ENCODE measurements at places on chromosomes 12 and 14.

DNA sequence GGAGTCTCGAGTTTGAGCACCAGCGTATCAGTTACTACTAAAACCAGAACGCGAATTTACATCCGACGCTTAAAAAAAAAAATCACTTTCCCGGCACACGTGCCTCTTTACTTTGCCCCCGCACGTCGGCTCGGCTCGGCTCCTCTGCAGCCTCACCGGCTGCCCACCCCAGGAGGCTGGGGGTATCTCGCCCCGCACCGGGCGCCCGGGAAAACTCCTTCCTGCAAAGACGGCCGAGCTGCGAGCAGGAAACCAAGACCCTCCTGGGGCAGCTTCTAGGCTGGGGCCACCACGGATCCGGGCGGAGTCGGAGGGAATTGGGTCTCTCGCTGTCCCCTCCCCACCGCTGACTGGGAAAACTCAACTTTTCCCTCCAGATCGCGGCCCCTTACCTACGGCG is 610 bp downstream of the VSIG10 start:
- DNase-seq = peak; percentile 1

- no peak for DNase-seq
Measured at GRCh38 chr12:107533218-107533617, 152.4 kb upstream of the PWP1 start.

DNA sequence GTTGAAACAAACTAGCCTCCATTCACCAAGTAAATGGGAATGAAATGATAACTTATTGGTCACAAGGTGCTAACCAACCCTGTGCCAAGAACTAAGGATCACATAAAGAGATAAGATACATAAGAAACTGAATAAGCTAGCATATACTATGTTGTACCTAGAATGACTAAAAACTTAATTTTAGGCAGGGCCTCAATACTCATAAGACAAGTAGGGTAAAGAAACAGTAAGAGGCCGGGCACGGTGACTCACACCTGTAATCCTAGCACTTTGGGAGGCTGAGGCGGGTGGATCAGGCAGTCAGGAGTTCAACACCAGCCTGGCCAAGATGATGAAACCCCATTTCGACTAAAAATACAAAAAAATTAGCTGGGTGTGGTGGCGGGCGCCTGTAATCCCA is 17.7 kb downstream of the GDF11 start:
- DNase-seq = no peak

GRCh38 chr12:65756956-65757511 is 67.2 kb upstream of the HMGA2 start:
- no peak for DNase-seq

DNA sequence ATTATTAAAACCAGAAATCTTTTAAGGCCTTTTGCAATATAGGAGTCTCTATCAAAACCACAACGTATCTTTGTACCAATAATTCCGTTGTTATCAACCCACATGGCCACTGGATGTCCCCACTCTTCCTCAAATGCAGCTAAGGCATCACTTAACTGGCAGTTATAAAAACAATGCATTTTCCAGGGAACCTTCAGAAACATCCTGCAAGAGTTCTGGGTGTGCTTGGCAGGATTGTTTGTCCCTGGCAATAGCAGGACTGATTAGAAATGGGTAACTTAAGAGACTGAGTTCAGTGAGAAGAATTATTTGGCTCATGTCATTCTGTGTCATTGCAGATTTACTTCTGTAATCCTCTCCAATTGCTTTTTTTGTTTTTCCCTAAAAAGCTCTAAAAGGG is 112.0 kb downstream of the SLC15A5 start:
- no peak for DNase-seq

DNA sequence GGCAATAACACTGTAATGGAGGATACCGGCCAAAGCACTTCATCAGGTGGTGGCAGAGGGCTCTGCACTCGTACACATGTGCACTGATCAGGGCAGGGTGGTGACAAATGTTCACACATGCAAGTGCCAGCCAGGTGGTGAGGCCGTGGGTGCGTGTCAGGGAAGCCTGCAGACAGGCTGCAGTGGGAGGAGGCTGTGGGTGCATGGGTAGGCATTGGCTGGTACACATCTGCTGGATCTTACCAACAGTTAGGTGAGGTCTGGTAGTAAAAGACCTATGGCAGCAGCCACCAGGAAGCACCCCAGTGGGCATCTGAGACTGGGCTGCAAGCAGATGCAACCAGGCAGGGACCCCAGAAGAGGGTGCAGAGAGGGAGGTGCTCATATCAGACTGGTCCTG is 65.3 kb downstream of the PDE6H start:
- DNase-seq = no peak

DNA sequence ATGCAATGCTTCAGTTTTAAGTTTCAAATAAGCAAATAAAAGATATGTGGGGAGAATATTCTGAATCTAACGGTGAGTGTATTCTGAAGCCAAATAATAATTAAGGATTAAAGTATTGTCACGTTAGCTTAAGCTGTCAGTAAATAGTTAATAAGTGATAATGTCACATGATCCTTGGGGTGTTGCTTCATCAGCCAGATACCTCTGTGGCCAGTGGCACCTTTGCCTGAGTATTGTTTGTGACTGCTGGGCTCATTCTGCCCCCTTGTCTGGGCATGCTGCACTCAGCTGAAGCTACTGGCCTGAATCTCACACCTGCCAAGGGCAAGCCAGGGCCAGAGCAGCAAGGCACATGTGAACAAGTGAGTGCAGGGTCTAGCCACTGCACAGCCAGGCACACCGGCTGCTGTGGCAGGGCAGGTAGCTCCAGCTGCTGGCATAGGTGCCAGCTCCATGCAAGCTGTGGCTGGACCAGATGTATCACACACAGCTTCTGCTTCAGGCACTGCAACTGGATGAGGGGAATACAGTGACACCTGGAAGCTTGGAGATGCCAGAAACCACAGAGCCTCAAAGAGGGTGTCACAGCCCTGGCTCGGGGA is 739.7 kb downstream of the SLC6A15 start:
- DNase-seq = no peak
